T-helper 22 cell (primary cell): ENCODE measurements at places on chromosomes 7 and 10.
A peak's percentile ranks its signal among the peaks of the same experiment; 100 is the strongest.

GRCh38 chr10:36771725-36772124 is 353.7 kb upstream of the ANKRD30A start:
- no peak for DNase-seq

GRCh38 chr7:19489162-19489820 is 219.5 kb downstream of the POLR1F start:
- no peak for DNase-seq

DNA sequence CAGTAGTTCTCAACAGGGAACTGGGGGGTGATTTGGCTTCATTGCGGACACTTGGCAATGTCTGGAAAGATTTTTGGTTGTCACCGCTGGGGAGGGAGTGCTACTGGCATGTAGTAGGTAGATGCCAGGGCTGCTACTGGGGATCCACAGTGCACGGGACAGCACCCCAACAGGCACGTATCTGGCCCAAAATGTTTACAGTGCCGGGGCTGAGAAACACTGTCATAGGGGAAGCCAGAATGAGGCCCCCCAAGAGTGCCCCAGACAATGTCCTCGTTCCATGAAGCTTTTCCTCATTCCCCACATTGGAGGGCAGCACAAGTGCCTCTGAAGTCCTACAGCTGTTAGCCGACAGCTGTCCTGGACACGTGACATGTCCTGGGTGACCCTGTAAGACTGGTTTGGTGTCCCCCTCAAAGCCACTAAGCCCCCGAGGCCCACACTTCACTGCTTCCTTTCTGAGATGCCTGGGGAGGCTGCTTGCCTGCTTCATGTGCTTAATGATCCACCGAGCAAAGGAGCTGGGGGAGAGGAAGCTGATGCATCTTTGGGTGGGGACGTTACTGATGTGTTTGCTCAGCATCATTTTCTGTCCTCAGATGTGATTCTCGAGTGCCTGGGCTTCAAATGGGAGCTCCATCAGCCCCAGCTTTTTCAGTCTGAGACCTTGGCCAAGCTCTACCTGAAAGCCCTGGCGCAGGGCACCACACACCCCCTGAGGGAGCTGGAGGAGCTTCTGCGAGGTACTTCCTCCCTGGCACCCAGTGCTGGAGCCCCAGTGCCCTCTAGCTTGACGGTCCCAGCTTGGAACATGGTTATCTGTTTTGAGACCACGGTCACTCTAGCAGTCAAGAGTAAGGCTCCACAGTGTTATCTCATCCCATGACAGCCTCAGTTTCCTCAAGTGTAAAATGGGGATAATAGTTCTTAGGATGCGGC is 14.7 kb downstream of the BTBD16 start:
- no peak for DNase-seq

GRCh38 chr10:121379013-121379412 is 219.2 kb downstream of the FGFR2 start:
- DNase-seq, result no peak

DNA sequence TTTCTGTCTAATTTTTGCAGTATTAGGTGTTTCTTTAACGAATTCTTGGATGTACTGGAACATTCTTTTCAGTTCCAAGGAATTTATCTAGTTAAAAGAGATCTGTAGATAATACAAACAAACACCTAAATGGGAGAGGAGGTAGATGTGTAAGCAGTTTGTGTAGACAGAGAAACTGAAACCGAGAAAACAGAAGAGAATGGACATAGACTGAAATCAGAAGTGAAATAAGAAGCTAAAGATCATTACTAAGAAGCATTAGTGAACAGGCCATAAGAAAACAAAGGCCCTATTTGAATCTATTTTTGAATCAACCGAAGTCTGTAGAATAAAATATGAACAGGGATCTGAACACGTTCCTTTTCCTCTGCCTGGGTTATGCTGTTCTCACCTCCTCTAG is 26.5 kb upstream of the TMEM229A start:
- no peak for DNase-seq

GRCh38 chr10:28429573-28430216 is 103.2 kb upstream of the WAC start:
- no peak for DNase-seq

- no peak for DNase-seq
Observed at GRCh38 chr7:100372256-100372655, 1.0 kb upstream of the PILRA start.

GRCh38 chr7:2272031-2272430 is 30.0 kb downstream of the NUDT1 start:
- no peak for DNase-seq

GRCh38 chr10:121088524-121088923 is 237.4 kb downstream of the WDR11 start:
- DNase-seq, result no peak

GRCh38 chr7:50367570-50367969 is 63.1 kb downstream of the IKZF1 start:
- no peak for DNase-seq

DNA sequence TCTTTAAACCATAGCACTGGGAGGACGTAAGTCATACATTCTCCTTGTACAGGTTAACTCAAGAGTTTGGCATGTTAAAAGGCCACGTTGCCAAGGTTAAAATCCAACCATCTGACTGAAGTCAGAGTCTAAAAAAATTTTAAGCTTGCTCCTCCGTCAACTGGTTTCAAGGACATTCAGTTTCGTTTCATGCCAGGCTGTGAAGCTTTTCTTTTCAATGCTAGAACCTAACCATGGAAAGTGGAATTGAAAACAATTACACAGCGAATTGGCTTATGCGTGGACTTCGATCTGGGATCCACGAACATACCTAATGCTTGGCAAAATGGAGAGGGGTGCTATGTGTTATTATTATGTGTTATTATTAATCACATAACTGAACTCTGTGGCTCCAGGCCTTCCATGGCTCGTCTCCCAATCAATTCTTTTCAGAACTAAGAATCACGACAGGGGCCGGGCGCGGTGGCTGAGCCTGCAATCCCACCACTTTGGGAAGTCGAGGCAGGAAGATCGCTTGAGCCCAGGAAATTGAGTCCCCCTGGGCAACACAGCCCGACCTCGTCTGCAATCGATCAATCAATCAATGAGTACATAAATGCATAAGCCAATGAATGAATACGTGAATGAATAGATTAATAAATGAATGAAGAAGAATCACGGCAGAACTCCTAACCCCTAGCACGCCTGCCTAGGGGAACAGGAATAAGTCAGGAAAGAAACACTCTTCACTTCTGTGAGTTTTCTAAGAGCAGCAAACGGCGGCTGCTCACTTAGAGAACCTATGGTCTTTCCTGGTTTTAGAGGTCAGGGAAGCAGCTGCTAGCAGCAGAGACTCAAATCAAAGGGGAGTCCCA is 733 bp upstream of the ARL5B start:
- no peak for DNase-seq

GRCh38 chr7:112293416-112293815 is 86.9 kb downstream of the ZNF277 start:
- DNase-seq, result no peak

GRCh38 chr10:80660266-80660665 is 122.6 kb downstream of the SH2D4B start:
- no peak for DNase-seq

- no peak for DNase-seq
Observed at GRCh38 chr10:126331101-126331500, 57.2 kb downstream of the ADAM12 start.

DNA sequence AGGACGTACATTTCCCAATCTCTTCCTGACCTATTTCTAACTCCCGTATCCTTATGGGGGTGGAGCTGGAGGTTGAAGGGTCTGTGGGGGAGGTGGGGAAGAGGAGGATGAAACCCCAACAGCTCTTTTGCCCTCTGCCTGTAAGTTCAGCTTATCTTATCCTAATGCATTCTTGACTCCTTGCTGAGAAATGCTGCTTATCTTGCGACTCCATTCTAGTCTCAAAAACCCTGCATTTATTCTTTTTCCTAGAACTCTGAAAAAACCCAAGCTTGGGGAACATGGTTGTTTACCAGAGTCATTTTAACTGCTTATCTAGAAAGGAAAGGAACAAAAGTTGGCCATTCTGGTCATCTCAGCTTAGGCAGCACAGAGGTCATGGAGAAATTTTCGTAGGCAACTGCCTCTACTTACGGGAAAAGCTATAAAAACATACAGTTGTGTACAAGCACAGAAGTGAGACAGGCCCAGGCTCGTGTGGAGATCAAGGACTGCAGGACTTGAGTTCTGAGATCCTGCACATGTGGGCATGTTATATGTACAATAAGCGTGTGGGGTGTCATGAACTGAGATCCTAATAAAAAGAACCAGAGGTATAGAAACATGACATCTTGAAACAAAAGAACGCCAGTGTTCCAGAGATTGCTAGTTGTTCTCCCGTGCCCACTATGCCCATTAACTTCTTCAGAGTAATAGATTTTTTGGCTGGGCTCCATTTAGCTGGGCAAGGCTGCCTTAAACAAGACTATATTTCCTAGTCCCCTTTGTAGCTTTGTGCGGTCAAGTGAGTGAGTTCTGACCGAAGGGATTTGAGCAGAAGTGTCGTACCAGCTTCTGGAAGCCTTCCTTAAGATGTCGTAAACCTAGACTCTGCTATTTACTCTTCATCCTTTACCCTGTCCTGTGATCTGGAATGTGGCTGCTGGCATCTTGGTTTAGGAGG is 9.6 kb downstream of the INMT start:
- no peak for DNase-seq

DNA sequence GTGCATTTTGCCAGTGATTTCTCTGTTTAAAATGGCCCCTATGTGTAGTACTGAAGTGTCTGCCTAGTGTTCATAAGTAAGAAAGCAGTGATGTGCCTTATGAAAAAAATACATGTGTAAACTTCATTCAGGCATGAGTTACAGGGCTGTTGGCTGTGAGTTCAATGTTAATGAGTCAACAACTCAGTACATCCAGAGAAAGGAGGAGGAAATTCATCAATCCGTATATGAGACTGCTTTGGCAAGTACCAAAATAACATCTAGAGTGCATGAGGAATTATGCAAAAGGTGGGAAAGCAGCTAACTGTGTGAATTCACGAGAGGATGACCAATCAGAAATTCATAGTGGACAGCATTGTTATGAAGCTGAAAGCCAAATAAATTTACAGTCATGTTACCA is 255.6 kb downstream of the ZEB1 start:
- no peak for DNase-seq

- no peak for DNase-seq
Observed at GRCh38 chr7:80187279-80187678, 52.6 kb downstream of the GNAI1 start.

DNA sequence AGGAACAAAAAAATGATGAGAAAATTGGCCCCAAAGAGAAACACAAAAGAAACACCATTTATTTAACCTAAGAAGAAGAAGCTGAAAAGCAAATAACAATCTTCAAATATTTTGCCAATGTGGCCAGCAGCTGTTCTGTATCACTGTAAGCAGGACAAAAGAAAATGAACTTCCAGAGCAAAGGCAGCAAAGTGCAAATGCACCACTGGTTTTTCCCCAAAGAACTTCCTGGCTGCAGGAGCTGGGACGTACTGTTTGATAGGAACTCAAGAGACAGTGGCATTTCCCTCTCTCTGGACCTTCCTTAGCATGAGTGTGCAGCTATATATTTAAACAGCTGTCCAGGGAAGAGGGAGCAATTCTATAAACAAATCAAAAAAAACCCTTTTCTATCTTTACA is 60.4 kb downstream of the RNLS start:
- no peak for DNase-seq

- DNase-seq, result no peak
Observed at GRCh38 chr10:71684356-71685173, 35.0 kb downstream of the C10orf105 start.

GRCh38 chr10:71868192-71868697 is 17.2 kb upstream of the PSAP start:
- no peak for DNase-seq

- peak; percentile 34 for DNase-seq
Observed at GRCh38 chr7:96709381-96710228, at the start of gene SEM1. Gene SEM1, minus strand, starts transcription at chr7:96709846. Its CDS starts 83 bp downstream, at chr7:96709763.

DNA sequence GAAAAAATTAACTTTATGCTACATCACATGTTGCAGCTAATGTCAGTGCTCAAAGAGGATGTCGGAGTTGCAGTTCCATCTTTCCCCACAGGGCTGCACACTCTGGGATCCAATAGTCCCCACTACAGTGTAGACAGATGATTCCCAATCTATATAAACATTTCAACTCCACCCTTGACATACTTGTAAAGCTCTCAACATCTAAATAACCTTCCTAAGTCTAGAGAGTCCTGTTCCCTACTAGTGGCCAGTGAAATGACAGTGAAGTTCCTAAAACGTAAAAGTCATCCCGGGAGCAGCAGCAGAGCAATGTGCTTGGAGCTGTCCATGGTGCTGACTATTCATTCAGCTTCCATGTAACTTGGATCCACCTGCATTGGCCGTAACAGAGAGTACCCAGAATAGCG is 145.1 kb downstream of the GRM8 start:
- DNase-seq, result no peak

- DNase-seq, result no peak
Observed at GRCh38 chr7:19011212-19011611, 106.2 kb downstream of the TWIST1 start.

- no peak for DNase-seq
Observed at GRCh38 chr10:132392184-132392800, 4.7 kb upstream of the PWWP2B start.

GRCh38 chr7:3206101-3206500 is 95.0 kb upstream of the SDK1 start:
- no peak for DNase-seq

DNA sequence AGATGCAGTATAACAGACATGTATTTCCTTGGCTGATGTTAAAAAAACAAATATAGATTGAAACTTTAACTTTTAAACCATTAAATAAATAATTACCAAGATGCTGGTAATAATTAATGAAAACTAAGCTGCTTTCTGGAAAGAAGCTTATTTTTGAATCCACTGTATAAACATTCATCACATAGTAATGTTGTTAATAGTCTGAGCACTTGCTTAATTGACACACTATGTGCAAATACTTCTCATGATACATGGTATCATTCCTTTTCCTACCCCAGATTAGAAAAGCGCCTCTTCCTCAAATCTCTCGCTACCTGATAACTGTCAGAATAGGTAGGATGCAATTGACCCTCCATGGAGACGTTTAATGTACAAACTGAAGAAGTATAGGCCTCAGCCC is 15.0 kb upstream of the COL28A1 start:
- no peak for DNase-seq

GRCh38 chr7:131061158-131061557 is 266.5 kb upstream of the MKLN1 start:
- no peak for DNase-seq

GRCh38 chr7:113657603-113658002 is 261.2 kb downstream of the PPP1R3A start:
- DNase-seq, result no peak

DNA sequence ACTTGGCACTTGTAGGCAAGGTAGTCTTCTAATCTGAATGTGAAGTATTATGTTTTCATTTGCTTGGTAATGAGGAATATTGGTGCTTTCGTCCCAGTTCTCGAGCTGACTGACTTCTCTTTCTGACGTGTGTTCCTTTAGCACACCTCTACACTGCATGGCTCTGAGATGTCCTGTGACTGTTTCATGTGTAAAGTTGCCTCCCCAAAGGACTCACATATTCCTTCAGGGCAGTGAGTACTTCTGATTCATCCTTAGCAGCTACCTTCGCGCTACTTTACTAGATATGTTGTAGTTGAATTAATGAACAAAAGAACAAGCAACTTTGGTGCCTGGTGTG is 113.7 kb downstream of the EGFR start:
- DNase-seq, result no peak
